ENCODE measurements at places on chromosomes 3 and 15.

DNA sequence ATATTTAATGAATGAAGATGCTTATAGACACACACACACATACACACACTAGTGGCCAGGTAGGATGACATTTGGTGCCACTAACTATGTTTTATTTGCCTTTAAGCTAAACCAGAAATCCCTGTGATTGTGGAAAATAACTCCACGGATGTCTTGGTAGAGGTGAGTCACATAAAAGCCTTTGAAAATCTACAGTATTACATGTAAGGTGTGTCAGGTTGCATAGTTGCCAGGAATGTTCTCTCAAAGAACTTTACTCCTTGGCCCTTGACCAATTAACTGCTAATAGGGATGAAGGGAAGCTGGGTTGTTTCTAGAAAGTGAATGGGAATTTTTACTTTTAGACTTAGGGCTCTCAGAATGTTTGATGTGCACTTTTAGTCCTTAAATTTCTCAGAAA, 9.9 kb downstream of the ZBED2 start:
- DNase-seq = no peak

- DNase-seq = no peak
Observed at GRCh38 chr3:197802779-197803459, 11.9 kb downstream of the LRCH3 start.

DNA sequence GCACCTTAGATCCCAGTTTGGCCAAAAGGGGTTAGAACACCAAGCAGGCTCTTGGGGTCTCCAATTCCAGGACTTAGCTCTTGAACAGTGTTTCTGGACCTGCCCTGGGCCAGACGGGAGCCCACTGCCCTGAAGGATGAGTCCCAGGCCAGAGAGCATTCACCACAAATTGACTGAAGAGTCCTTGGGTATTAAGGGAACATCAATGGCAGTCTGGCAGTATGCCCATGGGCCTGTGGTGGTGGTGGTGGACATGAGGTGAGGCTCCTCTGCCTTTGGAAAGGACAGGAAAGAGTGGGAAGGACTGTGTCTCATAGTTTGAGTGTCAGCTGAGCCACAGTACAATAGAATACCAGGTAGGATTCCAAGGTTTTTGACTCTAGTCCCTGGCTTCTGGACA, 960.0 kb downstream of the DIPK2A start:
- no peak for DNase-seq

DNA sequence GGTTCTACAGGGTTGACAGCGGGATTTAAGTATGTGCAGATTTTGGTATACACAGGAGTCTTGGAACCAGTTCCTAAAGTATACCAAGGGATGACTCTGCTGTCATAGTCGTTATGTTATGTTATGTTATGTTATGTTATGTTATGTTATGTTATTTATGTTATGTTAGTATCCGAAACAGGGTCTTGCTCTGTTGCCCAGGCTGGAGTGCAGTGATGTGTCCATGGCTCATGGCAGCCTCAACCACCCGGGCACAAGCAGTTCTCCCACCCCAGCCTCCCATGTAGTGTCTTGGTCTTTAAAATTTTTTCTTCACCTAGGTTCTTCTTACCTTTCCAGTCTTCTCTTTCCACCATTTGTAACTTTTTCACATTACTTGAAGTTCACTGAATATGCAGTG, 21.7 kb downstream of the PPP4R2 start:
- DNase-seq = no peak

DNA sequence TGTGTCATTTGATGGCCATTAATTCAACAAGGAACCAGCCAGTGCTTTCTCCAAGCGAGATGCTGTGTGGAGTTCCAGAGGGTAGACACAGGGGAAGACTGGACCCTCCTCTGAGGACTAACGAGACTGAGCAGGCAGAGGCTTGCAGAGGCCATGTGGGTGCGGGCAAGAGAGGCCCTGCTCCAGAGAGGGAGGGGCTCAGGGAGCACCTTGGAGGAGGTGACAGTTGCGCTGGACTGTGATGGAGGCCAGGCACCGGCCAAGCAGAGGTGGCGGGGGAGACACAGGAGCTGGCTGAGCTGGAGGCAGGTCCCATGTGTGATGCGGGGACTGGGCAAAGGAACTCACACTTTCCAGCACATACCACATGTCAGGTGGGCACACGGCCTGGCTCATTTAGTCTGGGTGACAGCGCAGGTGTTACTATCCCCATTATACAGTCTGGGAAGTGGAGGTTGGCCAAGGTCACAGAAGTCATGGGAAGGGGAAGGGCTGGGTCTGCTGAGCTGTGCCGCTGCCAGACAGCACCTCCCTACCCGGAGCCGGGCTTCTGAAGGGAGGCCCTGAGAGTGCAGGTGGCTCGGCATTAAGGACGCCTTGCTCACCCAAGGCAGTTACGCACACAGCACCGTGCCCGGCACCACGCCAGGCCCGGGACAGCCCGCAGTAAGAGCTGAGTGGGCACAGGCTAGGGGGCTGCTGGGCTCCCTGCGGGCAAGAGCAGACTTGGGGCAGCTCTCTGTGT, 3.7 kb downstream of the MELTF start:
- DNase-seq = no peak

DNA sequence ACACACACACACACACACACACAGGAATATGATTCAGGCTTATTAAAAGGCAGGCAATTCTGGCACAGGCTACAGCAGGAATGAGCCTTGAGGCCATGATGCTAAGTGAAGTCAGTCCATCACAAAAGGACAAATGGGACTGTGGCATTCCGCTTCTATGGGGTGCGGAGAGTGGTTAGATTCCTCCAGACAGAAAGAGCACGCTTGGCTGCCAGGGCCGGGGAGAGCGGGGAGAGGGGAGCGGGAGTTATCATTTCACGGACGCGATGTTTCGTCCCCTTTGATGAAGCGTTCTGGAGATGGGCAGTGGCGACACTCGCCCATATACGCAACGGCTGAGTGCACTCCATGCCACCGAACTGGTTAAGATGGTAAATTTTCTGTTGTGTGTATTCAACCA, 58.5 kb upstream of the FAM174B start:
- DNase-seq = peak; percentile 41

GRCh38 chr3:191296041-191296541, 33.1 kb upstream of the CCDC50 start:
- DNase-seq = no peak

GRCh38 chr3:182683453-182683852, 109.9 kb upstream of the ATP11B start:
- DNase-seq = peak; percentile 89

GRCh38 chr3:127095774-127096173, 97.2 kb upstream of the PRR23E start:
- DNase-seq = no peak

- DNase-seq = no peak
Observed at GRCh38 chr3:197196192-197196591, 102.2 kb downstream of the DLG1 start.

DNA sequence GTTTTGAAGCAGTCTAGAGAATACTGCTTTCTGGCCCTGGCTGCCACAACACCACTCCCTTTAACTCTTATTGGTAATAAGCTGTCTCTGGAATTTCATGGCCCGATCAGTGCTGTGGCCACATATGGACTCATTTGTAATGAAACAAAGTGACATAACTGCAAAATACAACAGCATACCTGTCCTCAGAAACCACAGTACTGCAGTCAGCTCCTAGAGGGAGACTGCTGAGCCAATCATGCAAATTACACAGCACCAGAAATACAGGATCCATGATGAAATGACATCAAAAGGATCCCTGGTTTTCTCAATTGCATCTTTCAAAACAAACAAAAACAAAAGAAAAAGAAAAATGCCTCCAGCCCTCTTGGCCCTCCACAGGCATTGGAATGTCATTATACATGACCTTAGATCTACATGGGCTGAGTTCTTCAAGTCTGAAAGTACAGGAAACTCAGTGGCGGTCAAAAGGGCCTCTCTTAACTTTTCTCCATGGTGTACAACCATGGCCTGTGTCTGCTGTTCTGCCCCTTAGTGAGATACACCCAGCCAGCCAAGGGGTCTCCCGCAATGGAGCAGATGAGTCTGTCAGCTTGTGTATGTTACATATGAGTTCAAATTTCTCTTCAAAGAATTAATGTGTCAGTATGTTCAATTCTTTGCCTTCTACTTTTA, 24.9 kb upstream of the KBTBD12 start:
- DNase-seq = no peak

GRCh38 chr15:55791551-55792400, 48.8 kb upstream of the PRTG start:
- DNase-seq = no peak

GRCh38 chr3:117217355-117217754, 507.8 kb downstream of the TUSC7 start:
- DNase-seq = no peak

GRCh38 chr3:192639987-192640386, 87.4 kb downstream of the FGF12 start:
- no peak for DNase-seq

DNA sequence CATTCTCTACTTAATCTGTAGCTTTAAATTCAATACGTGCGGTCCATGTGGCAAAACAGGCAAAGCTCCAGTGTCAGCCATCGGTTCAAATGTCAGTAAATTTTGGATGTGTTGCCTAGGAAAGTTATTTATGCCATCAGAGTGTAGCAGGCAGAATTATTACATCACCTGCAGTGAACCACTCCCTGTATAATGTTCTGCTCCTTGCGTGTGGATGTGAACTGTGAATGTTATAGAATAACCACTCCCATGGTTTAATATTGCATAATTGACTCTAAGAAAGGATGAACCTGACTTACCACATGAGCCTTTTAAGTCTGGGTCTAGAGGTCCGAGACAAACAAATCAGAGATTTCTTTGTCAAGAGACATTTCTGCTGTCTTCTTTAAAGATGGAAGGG, 145.5 kb downstream of the GOLIM4 start:
- DNase-seq = no peak

- DNase-seq = no peak
Observed at GRCh38 chr15:41492597-41493204, 973 bp upstream of the ITPKA start.

GRCh38 chr3:101042996-101043686, 49.9 kb upstream of the ABI3BP start:
- DNase-seq = no peak

DNA sequence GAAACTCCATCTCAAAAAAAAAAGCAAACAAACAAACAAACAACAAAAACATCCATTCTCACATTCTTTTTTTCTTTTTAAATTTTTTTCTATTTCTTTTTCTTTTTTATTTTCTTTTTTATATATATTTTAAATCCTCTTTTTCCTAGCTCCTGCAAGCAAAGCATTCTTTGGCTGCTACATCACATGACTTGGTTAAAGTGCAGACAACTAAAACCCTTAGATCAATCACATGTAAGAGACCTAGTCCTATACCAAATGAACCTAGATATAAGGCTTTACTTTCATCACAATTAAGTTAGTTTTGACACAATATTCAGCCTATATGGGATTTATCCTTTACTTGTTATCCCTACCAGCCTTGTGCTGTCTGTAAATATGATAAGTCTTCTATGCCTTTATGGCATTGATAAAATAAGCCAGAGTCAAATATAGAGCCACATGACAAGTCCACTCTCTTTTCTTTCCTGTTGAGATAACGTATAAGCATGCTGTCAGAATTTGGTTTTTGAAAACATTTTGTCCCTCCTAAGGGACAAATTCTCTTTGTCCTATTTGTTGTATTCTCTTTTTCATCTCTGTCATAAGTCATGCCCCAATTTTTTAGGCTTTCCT, 11.3 kb downstream of the UBR1 start:
- no peak for DNase-seq

DNA sequence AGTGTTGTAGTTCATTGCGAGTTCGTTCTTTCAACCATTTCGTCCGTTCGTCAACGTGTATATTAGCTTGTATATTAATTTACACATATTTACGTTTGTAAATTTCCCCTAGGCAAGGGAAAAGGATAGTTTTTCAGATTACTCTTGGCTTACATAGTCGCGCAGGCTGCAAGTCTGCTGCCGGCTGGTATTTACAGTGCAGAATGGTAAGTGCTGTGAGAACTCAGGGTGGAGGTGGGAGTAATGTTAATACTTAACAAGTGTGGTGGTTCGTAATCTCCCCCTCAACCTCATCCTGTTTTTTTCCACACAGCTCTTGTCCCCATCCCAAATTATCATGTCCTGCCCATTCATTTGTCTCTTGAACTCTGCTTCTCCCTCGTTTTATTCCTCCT, 766 bp downstream of the FAM98B start:
- peak; percentile 29 for DNase-seq

DNA sequence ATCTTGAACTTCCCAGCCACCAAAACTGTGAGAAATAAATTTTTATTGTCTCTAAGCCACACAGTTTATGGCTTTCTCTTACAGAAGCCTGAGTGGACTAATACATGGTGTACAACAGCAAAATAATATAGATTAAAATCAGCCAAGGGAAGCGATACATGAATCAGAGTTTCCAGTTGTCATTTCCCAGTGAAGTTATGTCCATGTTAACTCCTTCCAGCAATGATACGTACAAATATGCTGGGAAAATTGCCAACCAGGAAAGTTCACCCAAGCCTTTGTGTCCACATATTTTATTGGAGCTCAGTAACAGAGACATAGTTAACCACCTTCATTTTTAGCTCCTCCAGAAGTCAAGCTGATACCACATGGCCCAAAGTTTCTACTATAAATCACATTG, 280.9 kb upstream of the KCNMB2 start:
- DNase-seq = no peak

GRCh38 chr15:96893159-96893906, 562.8 kb downstream of the NR2F2 start:
- peak; percentile 65 for DNase-seq

- no peak for DNase-seq
Observed at GRCh38 chr3:180534828-180535227, 67.1 kb upstream of the TTC14 start.

DNA sequence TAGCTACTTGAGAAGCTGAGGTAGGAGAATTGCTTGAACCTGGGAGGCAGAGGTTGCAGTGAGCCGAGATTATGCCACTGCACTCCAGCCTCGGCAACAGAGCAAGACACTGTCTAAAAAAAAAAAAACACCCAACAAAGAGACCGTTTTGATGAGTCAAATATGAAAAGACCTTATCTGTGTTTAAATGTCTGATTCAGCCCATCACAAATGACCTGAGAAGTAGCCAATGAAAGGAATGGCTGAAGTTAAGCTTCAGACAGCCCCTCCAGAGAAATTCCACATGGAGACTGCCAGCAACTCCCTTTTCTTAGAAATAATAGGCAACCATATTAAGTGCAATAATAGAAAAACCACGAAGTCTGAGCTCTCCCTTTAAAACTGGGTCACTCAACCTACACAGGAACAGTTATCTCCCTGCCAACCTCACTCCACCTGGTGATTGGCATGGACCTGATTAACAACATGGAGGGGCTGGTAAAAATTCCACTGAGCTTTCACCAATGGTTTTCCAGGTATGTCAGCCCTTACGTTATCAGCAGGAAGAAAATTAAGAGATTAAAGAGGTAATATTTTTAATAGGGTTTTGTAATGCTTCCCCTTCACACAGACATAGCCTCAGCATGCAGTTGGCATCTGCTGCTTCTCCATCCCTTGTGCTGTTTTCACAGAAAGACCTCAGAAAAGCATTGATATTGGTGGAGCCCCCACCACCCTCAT, 238.1 kb upstream of the STT3B start:
- no peak for DNase-seq

DNA sequence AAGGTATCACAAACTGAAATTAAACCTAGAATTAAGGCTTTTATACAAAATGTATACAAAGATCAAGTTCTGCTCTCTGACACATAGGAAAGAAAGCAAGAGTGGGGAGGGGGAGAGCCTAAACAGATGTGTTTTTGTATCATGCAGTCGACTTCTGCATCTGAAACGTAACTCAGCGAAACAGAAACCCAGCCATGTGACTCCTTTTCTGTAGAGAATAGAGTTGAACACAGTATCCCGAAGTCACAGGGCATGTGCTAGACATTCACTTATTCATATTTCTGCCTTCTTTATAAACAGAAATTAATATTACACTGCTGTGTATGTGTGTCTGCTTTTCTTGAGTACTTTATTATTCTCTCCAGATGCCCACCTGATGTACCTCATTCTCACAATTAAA, 121.0 kb downstream of the PDZRN3 start:
- DNase-seq = no peak
